ENCODE measurements at places on chromosomes 13 and 19.

DNA sequence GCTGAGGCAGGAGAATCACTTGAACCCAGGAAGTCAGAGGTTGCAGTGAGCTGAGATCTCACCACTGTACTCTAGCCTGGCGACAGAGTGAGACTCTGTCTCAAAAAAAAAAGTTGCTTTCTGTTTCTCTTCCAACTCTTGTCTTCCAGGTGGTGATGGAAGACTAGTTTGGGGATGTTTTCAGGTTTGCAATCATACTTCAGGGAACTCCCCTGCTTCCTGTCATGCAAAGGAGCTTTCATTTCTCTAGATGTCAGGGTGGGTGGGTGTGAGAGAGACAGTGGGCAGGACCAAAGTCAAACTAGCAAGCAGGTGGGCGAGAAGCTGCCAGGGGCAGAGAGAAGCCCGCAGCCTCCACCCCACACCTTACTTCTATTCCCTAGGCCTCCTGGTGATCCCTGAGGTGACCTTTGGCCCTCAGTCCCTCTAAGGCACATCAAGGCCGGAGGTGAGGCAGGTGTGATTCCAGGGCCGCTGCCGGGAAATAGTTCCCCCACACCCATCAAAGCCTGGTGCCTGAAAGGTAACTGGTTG, 25.7 kb downstream of the CCNE1 start:
- DNase-seq = no peak

DNA sequence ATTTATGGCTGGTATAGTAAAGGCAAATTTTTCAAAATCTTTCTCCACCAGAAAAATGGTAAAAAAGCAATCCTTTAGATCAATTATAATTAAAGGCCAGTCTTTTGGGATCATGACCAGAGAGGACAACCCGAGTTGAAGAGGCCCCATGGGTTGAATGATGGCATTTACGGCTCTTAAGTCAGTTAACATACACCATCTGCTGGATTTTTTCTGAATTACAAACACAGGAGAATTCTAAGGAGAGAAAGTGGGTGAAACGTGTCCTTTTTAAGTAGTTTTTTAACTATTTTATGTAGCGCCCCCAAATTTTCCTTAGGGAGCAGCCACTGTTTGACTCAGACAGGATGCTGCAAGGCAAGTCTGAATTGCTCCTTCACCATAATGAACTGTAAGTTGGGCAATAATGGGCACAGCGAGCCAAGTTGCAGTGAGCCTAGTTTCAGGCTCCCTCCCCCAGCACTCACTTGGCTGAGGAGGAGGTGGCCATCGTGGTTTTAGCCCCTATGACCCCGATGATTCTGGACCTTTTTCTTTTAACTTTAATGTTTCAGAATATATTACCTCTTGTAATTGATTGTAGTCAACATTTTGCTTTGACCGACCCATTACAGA, 13.6 kb upstream of the ZNF611 start:
- DNase-seq = peak; percentile 13

- DNase-seq = peak; percentile 63
These were observed 1.1 kb downstream of the LSM14A start for GRCh38 chr19:34173193-34173956.

DNA sequence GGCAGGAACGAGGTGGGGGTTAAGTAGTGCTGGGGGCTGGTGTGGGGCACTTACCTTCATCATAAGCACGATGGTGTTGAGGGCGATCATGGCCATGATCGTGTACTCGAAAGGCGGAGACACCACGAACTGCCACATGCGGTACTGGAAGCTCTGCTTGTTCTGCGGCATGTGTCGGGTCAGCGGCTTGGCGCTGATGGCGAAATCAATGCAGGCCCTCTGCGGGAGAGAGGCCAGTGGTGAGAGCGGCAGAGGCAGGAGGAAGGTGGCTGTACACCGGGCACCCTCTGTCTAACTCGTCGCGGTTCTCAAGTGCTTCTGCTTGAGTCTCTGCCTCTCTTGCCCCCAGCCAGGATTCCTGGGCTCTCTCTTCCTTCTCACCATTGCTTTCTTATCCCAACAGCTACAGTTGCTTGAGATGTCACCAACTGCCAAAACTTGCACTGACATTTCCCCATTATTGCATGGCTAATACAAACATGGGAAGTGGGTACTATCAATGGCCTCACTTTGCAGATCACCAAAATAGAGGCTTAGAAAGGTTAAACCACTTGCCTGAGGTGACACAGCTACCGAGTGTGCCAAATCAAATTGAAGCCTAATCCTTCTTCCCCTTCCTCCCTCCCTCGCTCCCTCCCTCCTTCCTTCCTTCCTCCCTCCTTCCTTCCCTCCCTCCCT, 105.0 kb downstream of the IER2 start:
- DNase-seq = no peak

- peak; percentile 61 for DNase-seq
These were observed 203.0 kb downstream of the KLF5 start for GRCh38 chr13:73261739-73262216.

DNA sequence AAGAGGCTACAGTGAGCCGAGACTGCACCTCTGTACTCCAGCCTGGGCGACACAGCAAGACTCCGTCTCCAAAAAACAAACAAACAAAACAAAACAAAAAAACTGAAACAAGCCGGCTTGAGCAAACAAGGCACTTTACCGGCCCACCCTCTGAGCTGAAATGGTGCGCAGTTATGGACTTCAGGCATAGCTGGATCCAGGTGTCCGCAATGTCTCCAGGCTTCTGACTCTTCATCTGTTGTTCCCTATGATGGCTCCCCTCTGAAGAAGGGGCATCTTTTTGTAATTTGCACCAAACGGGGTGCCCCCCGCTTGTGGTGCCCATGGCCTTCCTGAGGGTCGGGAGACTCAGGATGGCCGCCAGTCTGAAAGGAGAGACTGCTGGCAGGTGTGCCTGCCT, 6.2 kb downstream of the C2CD4C start:
- DNase-seq = no peak

DNA sequence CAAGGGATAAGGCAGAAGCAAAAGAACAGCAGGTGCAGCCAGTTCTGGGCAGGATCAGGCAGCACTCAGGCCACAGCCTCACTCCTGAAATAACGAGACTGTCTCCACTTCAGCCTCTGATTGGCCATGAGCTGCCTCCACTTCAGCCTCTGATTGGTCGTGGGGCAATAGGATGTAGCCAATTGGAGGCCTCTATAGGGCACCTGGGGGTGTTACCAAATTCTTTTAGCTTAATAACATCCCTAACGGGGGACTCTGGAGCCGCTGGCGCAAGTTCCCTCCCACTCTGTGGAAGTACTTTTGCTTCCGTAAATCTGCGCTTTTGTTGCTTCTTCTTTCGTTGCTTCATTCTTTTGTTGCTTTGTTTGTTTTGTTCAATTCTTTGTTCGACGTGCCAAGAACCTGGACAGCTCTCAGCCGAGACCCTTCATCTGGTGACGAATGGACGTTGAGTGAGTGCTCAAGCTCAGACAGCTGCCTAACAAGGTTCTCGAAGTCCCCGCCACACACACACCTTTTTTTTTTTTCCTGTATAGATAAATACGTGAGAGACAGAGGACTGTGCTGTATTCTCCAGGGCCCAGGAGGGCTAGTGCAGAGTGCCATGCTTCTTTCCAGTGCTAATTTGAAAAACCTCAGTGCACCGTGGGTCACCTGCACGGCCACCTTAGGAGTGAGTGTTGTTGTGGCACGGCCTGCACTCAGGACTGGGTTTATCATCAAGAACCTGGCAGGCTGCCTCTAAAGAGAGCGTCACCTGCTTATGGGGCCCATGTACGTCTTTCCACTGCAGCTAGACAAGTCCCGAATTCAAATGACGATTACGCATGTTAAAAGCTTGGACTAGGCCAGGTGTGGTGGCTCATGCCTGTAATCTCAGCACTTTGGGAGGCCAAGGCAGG, 32.0 kb upstream of the TUBGCP3 start:
- peak; percentile 24 for DNase-seq

DNA sequence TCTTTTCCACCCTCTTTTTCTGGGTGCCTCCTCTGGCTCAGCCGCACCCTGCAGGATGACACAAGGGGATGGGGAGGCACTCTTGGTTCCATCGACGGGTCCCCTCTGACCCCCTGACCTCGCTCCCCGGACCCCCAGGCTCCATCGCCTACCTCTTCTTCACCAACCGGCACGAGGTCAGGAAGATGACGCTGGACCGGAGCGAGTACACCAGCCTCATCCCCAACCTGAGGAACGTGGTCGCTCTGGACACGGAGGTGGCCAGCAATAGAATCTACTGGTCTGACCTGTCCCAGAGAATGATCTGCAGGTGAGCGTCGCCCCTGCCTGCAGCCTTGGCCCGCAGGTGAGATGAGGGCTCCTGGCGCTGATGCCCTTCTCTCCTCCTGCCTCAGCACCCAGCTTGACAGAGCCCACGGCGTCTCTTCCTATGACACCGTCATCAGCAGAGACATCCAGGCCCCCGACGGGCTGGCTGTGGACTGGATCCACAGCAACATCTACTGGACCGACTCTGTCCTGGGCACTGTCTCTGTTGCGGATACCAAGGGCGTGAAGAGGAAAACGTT, 24.0 kb downstream of the LDLR start:
- DNase-seq = no peak

GRCh38 chr13:112900226-112900600, 68.8 kb upstream of the MCF2L start:
- no peak for DNase-seq

DNA sequence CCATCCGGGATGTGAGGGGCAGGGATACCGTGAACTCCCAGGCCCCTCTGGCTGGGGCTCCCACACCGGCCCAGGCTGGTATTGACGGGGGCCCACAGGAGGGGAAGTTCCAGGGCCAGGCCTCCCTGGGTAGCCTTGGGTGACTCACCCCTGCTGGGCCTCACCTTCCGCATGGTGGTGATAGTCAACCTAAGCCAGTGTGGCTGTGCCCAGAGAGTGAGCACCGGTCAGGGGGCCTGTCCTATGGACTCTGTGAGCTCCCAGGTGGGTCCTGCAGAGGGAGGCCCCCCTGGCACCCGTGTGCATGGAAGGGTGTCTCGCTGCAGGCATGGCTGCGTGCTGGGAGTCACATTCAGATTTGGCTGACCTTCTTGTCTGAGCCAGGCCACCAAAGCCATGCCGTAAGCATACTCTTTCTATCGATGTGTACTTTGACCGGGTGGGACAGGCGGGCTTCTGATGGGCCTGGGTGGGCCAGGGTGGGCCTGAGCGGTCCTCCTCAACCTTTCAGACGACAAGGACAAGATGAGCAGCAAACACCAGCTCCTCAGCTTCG, 27.6 kb downstream of the DHX34 start:
- no peak for DNase-seq

DNA sequence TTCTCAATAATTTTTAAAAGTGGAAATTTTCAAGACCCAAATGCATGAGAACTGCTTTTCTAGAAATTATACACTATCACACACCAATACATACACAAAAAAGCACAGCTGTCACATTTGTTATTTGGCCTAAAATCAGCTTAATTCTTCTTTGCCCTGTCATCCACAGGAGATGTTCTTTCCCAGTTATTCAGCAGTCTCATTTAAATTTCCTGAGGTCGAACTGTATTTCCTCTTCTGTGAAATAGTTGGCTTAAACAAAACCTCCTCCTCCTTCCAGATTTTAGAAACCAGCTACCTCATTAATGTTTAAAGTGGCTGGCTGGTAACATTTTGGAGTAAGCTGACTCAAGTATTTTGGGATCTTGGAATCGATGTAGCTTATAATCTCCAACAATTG, 39.1 kb downstream of the SMAD9 start:
- DNase-seq = peak; percentile 9

DNA sequence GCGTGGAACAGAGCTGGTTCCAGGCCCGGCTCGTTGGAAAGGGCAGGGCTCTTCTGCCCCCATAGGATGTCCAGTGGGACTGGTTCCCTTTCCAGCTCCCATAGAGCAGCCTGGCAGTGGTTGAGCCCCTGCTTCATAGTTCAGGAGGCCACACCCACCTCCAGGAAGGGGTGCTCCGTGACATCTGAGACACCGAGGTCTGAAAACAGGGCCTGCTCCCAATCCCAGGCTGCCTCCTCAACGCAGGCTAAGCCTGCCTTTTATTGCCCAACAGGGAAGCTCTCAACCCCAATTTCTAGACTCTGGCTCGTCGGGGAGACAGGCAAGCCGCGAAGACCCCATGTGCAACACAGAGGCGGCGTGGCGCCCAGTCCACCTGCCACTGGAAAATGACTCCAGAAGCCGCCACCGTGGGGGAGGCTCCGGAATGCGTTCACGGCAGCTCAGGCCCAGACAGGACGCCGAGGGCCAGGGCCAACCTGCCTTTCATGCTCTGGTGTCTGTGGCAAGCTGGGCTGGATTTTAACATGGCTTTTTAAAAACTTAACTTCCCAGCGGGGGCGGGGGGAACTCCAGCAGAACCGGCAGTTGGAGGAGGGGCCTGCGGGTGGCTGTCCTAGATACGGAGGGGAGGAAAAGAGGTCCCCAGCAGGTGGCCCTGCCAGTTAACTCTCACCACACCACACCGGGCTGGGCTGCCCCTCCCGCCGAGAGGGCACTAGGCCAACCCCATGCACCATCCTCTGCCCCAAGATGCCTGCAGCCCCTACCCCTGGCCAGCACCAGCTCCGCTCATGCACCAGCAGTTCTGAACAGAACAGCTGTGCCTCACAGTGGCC, 17.9 kb upstream of the TINCR start:
- no peak for DNase-seq

DNA sequence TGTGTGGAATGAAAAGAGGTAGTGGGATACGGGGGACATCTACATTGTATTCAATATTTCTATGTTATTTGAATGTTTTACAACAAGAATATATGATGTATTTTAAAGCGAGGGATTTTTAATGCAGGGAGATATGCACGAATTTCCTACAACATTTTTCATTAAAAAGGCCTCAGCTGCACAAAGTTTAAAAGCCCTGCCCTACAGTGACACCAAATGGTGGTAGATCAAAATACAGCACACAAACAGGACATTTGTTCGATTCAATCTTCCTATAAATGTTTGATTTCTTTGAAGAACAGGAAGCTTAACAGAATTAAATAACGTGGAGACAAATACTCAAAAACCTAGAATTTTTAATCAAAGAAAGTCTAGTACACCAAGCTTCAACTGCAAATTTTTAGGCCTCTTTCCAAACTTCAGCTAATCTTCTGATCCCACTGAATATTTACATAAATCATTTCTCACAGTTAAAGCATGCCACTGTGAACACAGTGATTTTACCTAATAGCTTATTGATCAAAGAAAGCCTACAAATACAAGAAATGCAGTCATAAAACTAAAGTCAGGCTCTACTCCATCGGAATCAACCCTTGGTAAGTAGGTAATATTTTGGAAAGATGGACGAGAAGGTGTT, 257.2 kb downstream of the DIAPH3 start:
- peak; percentile 47 for DNase-seq

DNA sequence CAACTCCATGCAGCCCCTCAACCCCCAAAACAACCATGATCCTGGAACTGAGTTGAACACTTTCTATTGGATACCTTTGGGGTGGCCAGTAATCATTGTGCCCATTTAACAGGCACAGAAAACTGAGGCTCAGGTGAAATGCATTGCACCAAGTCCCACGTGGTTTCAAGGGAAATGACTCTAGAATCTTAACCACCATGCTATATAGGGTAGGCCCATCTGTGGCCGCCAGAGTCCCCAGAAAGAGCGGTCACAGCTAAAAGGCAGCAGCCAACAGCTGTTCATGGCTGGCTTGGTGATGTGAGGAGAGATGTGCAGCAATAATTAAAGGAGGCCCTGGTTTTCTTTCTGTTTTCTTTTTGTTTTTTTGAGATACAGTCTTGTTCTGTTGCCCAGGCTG, 2.6 kb downstream of the CNN1 start:
- DNase-seq = no peak
